ENCODE measurements at places on chromosomes 2 and 18. TPM values are rescaled to one million over a fixed set of nuclear protein-coding genes. Genes with fewer than 3 reads are reported as not detected.

GRCh38 chr18:49562481-49563129 lies 748 bp downstream of the LIPG start:
- no peak for DNase-seq
- peaks cover 3% of the 10 kb centered on the region for H3K27me3 ChIP-seq
- peaks cover 28% of the 10 kb centered on the region for H3K4me1 ChIP-seq
- peaks cover 14% of the 10 kb centered on the region for H3K36me3 ChIP-seq
- peak overlapping the region; percentile 93 for H3K27ac ChIP-seq

The TRAPPC12 gene
- 121 TPM for total RNA-seq

The SLC11A1 gene
- total RNA-seq = 0.34 TPM

- no peak for DNase-seq
- H3K36me3 ChIP-seq = no peaks in the 10 kb centered on the region
- no peak overlapping the region for H3K27ac ChIP-seq
- H3K4me3 ChIP-seq = no peak overlapping the region
These were observed 78.0 kb upstream of the GAREM1 start for GRCh38 chr18:32548688-32549087.

DNA sequence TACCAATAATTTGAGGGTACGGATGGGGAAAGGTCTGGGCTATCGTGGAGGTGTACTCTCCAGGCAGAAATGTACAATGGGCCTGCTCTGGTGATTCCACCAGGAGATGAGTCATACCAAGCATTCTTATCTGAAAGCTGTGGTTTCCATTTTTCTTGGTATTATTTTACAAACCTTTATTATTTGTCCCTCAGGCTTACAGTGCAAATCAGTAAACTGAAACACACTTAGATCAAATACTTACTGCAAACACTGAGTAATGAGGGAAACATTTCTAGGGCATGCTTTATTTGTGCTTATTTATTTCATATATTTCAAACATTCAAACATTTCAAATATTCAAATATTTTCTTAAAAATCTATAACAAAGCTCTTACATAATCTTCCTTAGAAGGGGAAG lies 319.8 kb downstream of the RND3 start:
- no peak overlapping the region for H3K4me3 ChIP-seq
- peaks cover 9% of the 10 kb centered on the region for H3K4me1 ChIP-seq
- no peaks in the 10 kb centered on the region for H3K36me3 ChIP-seq

DNA sequence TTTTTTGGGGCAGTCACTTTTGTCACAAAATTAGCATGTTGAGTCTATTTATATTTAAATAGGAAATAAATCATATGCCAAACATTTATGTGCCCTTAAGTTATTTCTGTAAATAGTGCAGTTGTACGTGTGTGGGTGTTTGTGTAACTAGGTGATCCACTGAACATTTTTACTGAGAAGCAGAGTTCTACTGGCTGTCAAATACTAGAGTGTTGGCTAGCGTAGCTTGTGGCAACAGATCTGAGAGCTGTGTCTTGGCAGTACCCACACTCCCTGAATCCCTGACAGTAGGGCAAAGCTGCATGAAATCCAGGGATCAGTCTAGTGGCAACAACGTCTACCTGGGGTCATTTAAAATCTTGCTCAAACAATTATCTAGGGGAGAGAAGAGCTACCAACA lies 273.1 kb upstream of the SLC8A1 start:
- H3K27ac ChIP-seq = no peak overlapping the region
- H3K27me3 ChIP-seq = no peaks in the 10 kb centered on the region
- no peaks in the 10 kb centered on the region for H3K4me1 ChIP-seq
- no peak overlapping the region for H3K4me3 ChIP-seq

- no peak for DNase-seq
- H3K27ac ChIP-seq = no peak overlapping the region
- H3K4me3 ChIP-seq = no peak overlapping the region
These were observed 104.9 kb upstream of the MGAT5 start for GRCh38 chr2:134148843-134149472.

Data from progenitor cell of endocrine pancreas (in vitro differentiated cells).